ENCODE measurements at places on chromosomes 12 and 14. TPM values are rescaled to one million over a fixed set of nuclear protein-coding genes. Genes with fewer than 3 reads are reported as not detected.

- no peak overlapping the region for H3K4me3 ChIP-seq
- no peaks in the 10 kb centered on the region for H3K36me3 ChIP-seq
- H3K27me3 ChIP-seq, result no peaks in the 10 kb centered on the region
- H3K4me1 ChIP-seq, result no peaks in the 10 kb centered on the region
These were observed 10.2 kb upstream of the CMKLR1 start for GRCh38 chr12:108349278-108349688.

TOMM20L gene
- total RNA-seq, result not detected

TUNAR gene
- total RNA-seq, result 1.9 TPM

DNA sequence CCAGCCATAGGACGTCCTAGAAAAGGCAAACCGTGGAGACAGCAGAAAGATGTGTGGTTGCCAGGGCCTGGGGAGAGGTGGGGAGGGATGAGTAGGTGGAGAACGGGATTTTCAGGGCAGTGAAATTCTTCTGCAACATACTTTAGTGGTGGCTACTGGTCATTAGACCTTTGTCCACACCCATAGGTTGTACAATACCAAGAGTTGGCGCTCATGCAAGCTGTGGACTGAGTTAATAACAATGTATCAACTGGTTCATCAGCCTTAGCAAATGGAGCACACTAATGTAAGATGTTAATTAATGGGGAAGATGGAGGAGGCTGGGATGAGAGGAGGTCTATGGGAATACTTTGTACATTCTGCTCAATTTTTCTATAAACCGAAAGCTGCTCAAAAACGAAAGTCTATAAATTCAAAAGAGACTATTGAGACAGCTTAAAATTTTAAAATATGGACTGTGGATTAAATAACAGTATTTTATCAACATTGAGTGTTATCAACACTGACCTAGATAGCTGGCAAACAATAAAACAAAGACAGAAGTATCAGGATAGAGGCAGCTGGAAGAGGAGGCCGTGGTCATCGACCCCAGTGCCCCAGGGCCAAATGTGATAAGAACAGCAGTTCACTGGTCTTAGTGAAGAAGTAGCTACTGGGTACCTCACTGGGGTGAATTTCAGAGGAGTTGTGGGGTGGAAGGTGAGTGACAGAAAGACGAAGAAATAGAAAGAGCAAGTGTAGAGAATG lies 90.9 kb downstream of the SYNE3 start:
- no peaks in the 10 kb centered on the region for H3K4me1 ChIP-seq
- no peaks in the 10 kb centered on the region for H3K27me3 ChIP-seq
- H3K27ac ChIP-seq, result no peak overlapping the region
- DNase-seq, result no peak
- no peak overlapping the region for H3K4me3 ChIP-seq
- H3K36me3 ChIP-seq, result no peaks in the 10 kb centered on the region

DNA sequence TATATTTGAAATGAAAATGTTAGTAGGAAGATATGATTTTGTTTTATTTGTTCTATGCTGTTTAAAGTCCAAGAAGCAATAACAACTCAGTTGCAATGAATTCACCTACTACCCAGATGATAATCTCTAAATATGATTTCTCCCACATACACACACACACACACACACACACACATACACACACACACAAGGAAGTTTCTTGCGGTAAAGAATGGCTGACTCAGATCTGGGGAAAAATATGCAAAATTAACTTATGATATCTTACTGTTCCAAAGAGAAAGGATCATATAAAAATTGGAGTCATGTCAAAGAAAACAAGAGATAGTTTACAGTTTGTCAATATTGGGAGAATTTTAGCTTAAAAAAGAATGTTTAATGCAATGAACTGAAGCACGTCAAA lies 456.7 kb downstream of the SLC16A7 start:
- no peak for DNase-seq
- H3K27me3 ChIP-seq, result no peaks in the 10 kb centered on the region
- no peak overlapping the region for H3K4me3 ChIP-seq
- no peaks in the 10 kb centered on the region for H3K4me1 ChIP-seq
- no peak overlapping the region for H3K27ac ChIP-seq

DNA sequence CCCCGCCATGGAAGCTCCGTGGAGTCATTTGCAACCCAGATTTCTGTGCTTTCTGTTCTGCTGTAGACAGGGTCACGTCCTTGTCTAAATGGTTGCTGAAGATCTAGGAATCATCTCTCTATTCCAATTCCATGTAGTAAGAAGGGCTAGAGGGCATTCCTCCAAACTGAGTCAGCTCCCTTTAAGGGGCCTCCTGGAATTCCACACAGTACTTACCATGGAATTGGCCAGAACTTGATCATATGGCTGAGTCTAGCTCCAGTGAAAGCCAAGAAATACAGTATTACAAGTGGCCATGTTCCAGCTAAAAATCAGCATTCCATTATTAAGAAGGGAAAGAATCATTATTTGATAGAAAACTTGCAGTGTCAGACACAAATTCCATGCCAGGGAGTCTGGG lies 171.9 kb downstream of the PRKCH start:
- no peak overlapping the region for H3K27ac ChIP-seq
- DNase-seq, result no peak
- H3K36me3 ChIP-seq, result no peaks in the 10 kb centered on the region
- H3K4me3 ChIP-seq, result no peak overlapping the region
- H3K4me1 ChIP-seq, result peaks cover 5% of the 10 kb centered on the region

DNA sequence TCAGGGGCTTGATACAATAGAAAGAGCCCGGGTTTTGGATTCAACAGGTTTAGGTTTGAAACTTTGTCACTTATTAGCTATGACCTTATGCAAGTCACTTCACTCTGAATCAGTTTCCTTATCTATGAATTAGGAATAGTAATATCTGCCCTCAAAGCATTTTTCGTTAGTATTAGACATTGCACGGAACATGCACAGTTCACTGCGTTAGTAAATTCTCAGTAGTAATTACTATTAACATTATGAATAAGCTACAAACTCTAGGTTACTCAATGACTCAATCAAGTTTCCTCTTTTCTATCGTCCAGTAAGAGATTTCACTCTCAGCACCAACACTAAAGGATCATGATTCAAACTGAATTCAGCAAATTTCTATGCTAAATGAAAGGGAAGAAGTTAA lies 150.3 kb downstream of the CEP83 start:
- no peaks in the 10 kb centered on the region for H3K36me3 ChIP-seq
- H3K4me1 ChIP-seq, result no peaks in the 10 kb centered on the region
- no peak overlapping the region for H3K4me3 ChIP-seq
- H3K27ac ChIP-seq, result no peak overlapping the region

DNA sequence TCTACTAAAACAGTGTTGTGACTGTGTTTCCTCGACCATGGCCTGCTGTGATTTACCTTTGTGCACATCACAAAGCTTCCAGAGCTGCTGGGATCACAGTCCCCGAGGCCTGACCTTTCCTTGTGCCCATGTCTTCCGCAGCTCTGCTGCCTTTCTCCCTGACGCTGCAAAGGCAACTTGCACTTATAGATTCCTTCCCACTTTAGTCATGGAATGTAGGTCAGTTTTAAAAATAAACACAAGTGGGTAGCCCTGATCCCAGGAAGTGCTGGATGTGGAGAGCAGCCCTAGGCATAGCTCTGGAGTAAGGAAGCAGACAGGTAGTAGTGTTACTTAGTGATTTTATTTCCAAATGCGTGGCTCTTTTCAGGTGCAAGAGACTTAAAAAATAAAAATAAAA lies 825.7 kb downstream of the AACS start:
- no peaks in the 10 kb centered on the region for H3K4me1 ChIP-seq
- no peak overlapping the region for H3K4me3 ChIP-seq
- no peak for DNase-seq
- no peaks in the 10 kb centered on the region for H3K27me3 ChIP-seq
- H3K36me3 ChIP-seq, result no peaks in the 10 kb centered on the region

GRCh38 chr12:114627393-114627792 lies 56.6 kb downstream of the TBX3 start:
- no peak overlapping the region for H3K4me3 ChIP-seq
- no peak for DNase-seq
- no peaks in the 10 kb centered on the region for H3K27me3 ChIP-seq
- no peaks in the 10 kb centered on the region for H3K36me3 ChIP-seq
- H3K27ac ChIP-seq, result no peak overlapping the region

DNA sequence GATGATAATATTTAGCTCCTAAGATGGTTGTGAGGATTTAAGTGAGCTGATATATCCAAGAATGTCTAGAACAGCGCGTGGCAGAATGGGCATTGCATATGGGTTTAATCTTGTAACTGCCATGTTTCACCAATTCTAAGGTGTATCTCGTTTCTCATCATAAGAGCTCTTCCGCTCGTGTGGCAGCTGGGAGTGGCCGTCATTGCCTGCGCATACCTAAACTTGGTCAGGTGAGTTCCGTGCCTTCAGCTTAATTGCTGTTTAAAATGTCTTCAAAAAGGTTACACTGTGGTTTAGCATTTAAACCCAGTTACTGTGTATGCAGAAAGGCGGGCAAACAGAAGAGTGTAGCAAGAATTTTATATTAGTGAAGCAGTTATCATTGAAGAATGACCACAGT lies 4.5 kb upstream of the AQP2 start:
- H3K27me3 ChIP-seq, result no peaks in the 10 kb centered on the region
- H3K4me1 ChIP-seq, result no peaks in the 10 kb centered on the region
- no peak for DNase-seq
- H3K27ac ChIP-seq, result no peak overlapping the region
- H3K4me3 ChIP-seq, result no peak overlapping the region
- no peaks in the 10 kb centered on the region for H3K36me3 ChIP-seq

GRCh38 chr12:116217045-116217735 lies 60.3 kb downstream of the MED13L start:
- H3K27me3 ChIP-seq, result no peaks in the 10 kb centered on the region
- H3K27ac ChIP-seq, result no peak overlapping the region
- no peak overlapping the region for H3K4me3 ChIP-seq
- H3K36me3 ChIP-seq, result no peaks in the 10 kb centered on the region
- no peaks in the 10 kb centered on the region for H3K4me1 ChIP-seq
- DNase-seq, result no peak

LPAR5 gene
- total RNA-seq, result 0.59 TPM

- DNase-seq, result no peak
- H3K27me3 ChIP-seq, result no peaks in the 10 kb centered on the region
- no peak overlapping the region for H3K27ac ChIP-seq
- H3K4me1 ChIP-seq, result no peaks in the 10 kb centered on the region
- H3K36me3 ChIP-seq, result peaks cover 19% of the 10 kb centered on the region
- no peak overlapping the region for H3K4me3 ChIP-seq
These were observed 26.6 kb downstream of the TRAFD1 start for GRCh38 chr12:112151766-112152541.

LRRC43 gene
- total RNA-seq, result 1.2 TPM

DNA sequence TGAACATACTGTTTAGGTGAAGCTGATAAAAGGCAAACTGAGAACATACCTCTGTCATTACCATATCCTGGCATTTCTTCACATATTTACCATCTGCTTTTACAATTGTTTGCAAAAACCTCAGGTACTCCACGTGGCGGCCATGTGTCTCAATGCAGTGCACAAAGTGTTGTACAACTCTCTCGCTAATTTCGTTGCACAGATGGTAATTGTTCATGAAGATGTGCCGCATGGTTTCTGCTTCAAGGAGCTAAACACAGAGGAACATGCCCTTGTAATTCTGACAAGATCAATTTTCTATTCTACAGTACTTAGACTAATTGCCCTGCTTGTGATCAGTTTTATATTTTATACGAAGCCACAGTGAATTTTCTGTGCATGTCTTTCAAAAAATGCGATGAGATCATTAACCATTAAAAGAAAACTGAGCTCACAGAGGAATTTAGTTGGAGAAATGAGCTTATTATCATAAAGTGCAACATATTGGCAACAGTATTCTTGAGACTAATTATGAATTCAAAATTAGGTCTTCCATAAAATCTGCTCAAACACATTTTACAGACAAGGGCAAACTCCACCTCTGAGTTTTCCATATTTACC lies 233.8 kb downstream of the ITPR2 start:
- no peak overlapping the region for H3K4me3 ChIP-seq
- DNase-seq, result no peak
- H3K27ac ChIP-seq, result no peak overlapping the region
- no peaks in the 10 kb centered on the region for H3K4me1 ChIP-seq

DNA sequence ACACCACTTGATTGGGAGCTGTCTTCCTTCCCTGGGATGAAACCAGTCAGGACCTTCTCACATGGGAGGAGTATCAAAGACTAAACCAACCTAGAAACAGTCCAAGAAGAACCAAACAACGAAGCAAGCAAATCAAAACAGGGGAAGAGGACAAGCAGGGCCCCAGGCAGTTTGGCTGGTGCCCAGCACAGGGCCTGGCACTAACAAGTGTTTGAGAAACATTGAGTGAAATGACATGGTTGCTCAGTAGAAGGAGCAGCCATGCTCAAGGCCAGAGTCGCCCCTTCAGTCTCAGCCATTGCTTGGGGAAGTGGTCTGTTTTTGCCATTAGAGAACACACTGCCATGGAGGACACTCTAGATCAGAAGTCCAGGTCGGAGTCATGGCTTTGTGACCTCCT lies 323.1 kb downstream of the CACNA1C start:
- no peak overlapping the region for H3K4me3 ChIP-seq
- DNase-seq, result no peak
- no peaks in the 10 kb centered on the region for H3K4me1 ChIP-seq
- H3K27me3 ChIP-seq, result no peaks in the 10 kb centered on the region
- no peaks in the 10 kb centered on the region for H3K36me3 ChIP-seq
- no peak overlapping the region for H3K27ac ChIP-seq
